Left ventricle myocardium inferior (tissue), 1 donor: ENCODE measurements at places on chromosomes 2 and 18.

DNA sequence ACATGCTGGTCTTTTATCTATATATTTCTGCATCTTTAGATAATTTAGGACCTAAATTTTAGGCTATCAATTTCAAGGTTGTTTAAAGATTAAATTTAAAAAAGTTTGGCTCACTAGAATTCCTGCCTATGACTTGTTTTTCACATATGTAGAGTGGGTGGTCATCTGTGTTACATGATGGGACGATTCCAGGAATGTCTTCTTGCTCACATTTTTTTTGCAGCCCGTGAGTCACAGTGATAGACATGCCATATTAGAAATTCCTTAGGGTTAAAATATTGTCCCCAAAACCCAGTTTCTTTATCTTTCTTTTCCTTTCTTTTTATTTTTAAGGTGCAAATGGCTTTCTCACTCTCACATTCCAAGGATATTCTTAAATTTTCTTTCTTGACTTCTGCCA is 652.0 kb downstream of the PLCL1 start:
- DNase-seq = no peak

GRCh38 chr2:148875387-148876051 is 492 bp downstream of the KIF5C start:
- DNase-seq = no peak

- DNase-seq = peak; percentile 38
Measured at GRCh38 chr2:9800975-9801726, 42.1 kb upstream of the TAF1B start.

DNA sequence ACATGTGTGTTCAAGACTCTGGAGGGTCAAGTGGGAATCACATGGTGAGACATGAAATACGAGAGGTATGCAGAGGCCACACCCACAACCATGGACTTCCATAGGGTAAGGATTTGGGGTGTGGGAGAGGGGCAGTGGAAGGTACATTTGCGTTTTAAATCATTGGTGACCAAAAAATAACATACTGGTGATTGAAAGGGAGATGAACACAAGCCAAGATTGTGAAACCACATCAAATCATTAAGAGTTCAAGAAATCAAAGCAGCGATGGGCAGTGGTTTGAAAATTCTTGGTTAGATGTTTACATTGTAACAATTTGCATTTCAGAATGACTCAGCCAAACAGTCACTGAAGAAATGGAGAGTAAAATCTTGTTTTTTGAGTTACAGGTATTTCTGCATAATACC is 1.9 kb upstream of the CABYR start:
- no peak for DNase-seq

DNA sequence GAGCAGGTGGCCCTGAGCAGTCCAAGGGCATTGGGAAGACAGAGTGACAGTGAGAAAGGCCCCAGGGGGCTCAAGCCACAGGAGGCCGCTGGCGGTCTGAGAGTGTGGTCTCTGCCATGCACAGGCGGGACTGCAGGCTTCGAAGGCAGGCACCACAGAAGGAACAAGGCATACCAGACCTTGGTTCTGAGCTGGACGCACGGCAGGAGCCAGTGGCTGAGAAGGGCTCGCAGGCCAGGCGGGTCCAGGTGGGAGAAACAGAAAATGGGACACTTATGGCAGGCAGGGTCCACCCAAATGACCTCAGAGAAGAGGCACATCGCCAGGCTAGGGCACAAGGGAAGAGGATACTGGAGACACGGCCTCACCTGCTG is 14.9 kb downstream of the HJURP start:
- DNase-seq = no peak

GRCh38 chr2:11503354-11503927 is 30.4 kb upstream of the GREB1 start:
- no peak for DNase-seq

GRCh38 chr2:45267062-45267792 is 258.0 kb upstream of the SIX2 start:
- no peak for DNase-seq

GRCh38 chr2:241842620-241843211 is 16.0 kb downstream of the PDCD1 start:
- DNase-seq = no peak

DNA sequence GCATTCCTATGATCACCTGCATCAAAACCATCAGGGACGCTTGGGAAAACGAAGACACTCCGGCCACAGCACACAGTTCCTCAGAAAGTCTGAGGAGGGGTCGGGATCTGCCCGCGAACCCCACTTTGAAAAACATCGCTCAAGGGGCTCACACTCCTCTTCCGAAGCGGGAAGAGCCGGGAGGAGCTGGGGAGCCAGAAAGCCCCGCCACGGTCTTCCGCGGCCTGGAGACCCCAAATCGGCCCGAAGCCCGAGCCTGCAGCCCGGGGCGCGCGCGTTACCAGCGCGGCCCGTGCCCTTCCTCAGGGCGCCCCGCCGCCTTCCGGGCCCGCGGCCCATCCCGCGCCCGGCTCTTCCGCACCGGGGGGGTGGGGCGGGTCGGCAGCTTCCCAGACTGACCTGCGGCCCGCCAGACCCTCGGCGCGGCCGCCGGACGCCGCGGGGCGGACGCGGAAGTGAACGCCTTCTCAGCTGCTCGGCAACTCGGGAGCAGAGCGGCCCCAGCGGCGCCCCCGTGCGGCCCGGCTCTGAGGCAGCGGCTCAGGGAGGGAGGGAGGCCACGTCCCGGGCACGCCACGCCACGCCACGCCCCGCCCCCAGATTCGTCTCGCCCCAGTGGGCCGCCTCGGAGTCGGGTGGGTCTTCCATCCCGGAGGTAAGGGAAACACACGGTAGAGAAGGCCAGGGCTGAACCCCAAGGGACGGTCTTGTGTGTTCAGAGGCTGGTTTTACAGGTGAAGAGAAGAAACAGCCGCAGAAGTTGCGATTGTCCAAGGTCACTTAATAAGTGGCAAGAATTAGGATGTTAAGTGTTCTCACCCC is at the start of gene KCTD18:
TSS of gene KCTD18 (minus strand) at position 457 of the 822 bp plus-strand sequence. CDS start 3,052 bp downstream, outside the sequence.
- peak; percentile 94 for DNase-seq

DNA sequence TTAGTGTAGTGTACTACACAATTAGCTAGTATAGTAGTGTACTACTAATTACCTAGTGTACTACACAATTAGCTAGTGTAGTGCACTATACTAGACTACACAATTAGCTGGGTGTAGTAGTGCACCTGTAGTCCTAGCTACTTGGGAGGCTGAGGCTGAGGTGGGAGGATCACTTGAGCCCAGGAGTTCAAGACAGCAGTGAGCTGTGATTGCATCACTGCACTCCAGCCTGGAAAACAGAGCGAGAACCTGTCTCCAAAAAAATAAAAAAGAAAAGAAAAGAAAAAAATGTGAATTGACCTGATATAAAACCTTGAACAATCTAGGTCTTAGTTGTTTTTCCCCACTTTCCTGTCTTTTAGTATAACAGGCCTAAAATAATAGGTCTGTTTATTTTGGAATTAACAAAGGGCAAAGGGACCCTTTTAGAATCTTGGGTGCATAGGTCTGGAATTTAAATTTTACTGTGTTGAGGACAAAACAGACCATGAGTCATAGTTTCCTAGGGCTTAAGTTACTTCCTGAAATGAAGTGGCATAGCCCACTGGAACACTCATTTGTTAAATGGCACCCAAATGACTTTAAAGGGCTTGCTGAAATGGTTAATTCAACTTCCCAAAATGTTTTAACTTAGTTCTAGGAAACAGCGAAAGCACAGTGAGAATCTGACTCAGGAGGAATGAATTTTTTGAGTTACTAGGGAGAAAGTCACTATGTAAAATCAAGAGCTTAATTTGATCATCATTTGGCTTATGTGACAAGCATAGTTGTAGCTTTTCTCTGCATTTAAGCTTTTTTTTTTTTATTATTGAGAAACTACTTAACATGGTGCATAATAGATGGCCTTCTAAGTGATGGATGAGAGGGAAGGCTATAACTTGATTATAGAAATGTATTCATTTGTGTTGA is 50.7 kb upstream of the ARL5A start:
- no peak for DNase-seq

DNA sequence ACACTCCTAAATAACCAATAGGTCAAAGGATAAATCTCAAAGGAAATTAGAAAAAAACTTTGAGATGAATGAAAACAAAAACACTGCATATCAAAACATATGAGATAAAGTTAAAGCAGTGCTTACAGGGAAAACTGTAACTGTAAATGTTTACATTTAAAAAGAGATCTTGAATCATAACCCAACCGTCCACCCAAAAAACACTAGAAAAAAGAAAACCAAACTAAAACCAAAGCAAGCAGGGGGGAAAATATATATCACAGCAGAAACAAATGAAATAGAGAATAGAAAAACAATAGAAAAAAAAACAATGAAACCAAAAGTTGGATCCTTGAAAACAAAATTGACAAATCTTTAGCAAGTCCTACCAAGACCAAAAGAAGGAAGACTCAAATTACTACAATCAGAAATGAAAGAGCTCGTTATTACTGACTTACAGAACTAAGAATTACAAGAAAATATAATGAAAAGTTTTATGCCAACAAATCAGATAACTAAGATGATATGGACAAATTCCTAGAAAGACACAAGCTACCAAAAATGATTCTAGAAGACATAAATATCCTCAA is 65.6 kb downstream of the TLK1 start:
- DNase-seq = no peak

DNA sequence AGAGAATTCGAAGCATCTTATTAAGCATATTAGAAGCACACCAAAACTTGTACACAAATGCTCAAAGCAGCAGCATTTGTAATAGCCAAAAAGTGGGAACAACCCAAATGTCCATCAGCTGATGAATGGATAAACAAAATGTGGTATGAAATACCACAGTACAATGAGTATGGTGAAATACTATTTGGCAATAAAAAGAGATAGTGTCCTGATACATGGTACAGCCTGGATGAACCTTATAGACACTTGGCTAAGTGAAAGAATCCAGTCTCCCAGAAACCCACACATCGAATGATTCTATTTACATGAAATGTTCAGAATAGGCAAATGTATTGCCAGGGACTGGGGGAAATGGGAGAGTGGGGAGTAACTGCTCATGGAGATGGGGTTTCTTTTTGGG is 3.0 kb downstream of the SPATA3 start:
- no peak for DNase-seq

DNA sequence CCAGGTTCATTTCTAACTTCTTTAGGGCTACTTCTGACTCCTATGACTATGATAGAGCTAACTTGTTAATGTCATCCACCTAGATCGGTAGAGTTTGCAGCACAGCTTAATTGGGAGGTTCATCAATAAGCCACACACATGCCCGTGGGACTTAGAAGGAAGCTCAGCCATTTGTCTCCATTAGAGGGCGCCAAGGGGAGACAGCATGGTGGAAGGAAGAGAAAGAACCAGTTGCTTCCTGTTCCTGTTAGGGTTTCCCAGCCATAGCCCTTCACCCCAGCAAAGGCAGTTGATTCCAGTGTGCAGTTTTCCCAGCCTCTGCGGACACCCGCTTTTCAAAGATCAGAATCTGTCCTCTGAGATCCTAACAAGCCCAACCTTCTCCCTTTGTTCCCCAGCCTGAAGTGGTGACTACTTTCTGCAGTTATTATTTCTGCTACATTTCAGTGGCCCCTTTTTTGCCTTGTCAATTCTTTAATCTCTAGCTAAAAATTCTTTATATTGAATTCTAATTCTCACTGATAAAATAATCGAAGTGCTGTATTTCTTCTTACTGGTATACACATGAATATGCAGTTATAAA is 30.3 kb downstream of the MAIP1 start:
- peak; percentile 44 for DNase-seq

GRCh38 chr2:217843324-217843723 is 159.5 kb downstream of the TNS1 start:
- DNase-seq = no peak

DNA sequence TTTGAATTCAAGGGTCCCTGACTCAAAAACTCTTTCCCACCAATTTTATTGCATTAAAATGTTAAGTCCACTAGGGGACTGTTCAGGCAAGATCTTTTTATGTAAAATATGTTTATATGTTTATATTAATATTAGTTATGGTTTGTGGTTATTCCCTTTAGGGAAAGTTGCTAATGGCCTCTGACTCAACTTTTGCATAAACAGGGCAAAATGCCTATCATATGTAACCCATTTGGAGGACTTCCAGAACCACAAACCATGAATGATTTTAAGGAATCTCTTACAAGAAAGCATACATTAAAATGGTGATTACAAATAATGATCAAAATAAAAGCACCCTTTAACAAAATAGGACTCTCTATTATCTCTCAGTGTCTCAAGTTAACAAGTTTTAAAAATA is 1484.5 kb upstream of the ZEB2 start:
- no peak for DNase-seq

- no peak for DNase-seq
Measured at GRCh38 chr2:228819701-228820100, 451.4 kb downstream of the PID1 start.

GRCh38 chr2:101745711-101746694 is 48.5 kb downstream of the MAP4K4 start:
- no peak for DNase-seq
